ENCODE measurements at places on chromosomes 13 and 19.

DNA sequence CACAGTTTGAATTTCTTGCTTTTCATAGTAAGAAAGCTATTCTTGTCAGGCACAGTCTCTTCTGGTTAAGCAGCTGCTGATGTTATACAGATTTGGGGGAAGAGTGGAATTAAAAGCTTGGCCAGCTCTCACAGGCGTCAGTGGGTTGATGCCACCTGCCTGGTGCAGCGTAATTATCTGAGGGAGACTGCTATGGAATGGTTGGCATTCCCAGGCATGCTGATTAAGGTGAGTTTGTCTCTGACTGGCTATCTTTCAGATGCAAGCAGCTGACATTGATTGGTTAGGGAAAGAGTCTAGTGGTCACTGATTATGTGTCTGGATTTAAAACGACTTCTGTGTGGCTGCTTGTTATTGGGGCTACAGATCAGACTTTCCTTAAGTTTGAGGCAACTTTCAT, 948.4 kb downstream of the UQCRFS1 start:
- DNase-seq = no peak

DNA sequence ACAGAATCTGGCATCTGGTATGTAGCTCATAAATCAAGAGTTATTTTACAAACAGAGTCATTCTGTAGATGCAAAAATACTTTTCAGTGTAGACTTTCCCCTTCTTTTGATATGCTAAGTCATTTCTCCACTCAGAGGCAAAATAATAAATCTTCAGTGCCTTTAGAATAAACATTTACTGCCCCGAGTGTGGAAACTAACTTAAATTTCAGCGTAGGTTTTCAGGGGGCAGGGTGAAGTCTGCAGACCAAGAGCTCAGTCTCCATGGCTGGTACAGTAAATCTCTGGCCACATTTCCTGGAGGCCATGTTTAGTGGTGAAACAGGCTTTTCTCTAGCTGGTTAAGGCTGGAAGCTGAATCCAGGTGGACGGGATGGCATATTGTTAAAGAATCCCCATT, 13.1 kb upstream of the ADPRHL1 start:
- DNase-seq = no peak

GRCh38 chr19:54107876-54108490, 5.3 kb downstream of the NDUFA3 start:
- DNase-seq = no peak

GRCh38 chr19:9075064-9075949, 11.6 kb upstream of the OR1M1 start:
- DNase-seq = peak; percentile 5

DNA sequence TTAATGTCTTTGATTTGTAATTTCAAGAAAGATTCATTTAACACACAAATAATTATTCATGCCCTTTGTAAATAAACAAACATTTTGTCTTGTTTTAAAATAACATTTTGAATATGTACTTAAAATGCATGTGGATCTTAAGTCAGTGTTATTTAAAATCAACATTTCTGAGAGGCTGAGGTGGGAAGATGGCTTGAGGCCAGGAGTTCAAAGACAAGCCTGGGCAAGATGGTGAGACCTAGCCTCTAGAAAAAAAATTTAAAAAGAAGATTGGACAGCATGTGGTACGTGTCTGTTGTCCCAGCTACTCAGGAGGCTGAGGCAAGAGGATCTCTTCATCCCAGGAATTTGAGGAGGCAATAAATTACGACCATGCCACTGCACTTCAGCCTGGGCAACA, 1268.2 kb downstream of the SLITRK1 start:
- no peak for DNase-seq

DNA sequence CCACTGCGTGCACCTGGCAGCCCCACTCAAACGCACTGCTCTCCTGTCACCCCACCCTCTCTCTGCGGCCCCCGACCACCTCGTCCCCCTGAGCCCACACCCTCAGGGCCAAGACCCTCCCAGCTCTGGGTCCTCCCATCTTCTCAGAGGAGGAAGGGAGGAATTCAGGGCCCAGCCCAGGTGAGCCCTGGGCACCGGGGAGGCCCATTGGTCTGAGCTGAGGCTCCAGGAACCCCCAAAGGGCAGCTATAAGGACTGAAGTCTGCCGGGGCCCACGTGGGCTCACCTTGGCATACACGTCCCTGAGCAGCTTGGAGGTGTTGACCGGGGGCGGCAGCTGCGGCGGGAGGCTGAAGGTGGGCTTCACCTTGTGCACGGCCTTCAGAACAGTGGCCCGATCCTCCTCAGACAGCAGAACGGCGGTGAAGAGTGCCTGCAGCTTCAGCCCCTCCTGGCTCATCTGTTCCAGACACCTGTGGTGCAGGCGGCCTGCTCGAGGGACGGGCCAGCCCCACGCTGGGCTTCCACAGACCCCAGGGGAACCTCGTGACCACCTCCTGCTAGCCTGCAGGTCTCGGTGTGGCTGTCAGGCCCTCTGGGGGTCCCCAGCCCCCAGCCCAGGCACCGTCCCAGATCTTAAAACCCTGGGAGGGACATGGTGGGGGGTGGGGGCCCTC, 8.8 kb downstream of the POLRMT start:
- no peak for DNase-seq

DNA sequence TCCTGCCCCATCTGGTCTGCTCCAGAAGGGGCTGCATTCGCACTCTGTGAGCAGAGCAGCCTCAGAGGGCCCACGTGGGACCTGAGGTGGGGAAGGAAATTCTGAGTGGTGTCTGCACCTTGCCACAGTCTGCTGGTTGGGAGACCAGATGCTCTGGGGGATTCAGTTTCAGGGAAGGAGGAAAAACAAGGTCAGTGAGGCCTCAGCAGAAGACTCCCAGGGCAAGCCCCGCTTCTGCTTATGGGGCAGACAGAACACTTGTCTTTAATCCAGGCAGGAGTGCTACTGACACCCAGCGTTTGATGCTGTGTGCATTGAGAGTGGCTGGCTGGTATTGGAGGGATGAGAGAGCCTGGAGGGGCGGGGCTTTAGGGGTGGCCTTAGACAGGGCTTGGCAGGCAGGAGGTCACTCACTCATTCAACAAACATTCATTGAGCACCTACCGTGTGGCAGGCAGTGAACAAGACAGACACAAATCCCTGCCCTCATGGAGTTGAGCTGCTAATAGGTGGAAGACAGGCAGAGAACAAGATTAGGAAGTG, 4.9 kb upstream of the CLEC17A start:
- no peak for DNase-seq

DNA sequence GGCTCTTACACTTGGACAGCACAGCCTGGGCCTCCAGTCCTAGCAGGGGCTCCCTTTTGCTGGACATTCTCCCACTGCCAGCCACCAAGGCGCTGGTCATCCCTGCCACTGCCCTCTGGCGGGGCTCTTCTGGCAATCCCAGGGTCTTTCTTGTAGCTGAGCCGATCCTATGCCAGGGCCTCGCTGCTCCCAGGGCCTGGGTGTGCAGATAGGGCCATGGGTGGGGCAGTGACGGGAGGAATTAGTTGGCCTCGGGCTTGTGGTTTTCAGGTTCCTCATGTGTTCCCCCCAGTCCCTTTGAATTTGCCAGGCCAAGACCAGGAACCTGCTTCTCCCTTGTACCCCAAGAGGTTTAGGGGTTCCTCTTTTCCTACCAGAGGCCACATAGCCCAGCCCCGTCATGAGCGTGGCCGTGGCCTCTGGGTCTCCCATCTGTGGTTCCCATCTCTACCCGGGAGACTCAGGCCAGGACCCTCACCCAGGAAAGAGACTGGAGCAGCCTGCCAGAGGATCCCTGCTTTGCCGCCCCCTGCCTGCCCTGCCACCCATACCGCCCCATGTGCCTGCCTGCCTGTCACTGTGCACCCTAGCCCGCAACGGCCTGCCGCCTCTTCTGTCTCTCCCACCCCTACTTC, 26.2 kb downstream of the TMED1 start:
- DNase-seq = no peak

GRCh38 chr13:76338003-76338402, 548.2 kb downstream of the KCTD12 start:
- no peak for DNase-seq

DNA sequence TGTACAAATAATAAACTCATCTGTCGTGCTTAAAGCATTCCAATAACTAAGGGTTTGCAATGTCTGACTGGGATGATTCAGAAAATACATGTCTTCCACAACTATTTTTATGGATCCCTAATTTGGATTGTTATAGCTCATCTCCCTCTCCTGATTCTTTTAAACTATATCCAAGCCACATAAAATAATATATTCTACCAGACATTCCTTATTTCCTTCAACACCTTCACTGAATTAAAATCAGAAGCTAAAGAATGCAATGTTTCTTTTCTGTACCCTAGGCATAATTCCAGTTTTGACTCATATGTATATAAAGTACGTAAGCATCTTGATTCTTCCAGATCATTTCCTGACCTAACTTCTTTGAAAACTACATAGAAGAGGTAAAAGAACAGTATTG, 420.4 kb downstream of the EFNB2 start:
- no peak for DNase-seq

DNA sequence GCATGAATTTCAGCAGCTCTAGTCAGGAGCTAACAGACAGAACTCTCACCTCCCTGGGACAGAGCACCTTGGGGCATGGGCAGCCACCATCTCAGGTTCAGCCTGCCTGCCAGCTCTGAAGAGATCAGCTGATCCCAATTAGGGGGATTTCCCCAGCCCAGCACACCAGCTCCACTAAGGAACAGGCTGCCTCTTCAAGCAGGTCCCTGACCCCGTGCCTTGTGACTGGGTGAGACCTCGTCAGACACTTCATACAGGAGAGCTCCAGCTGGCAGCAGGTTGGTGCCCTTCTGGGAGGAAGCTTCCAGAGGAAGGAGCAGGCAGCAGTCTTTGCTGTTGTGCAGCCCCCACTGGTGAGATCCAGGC, 84.5 kb upstream of the UFM1 start:
- no peak for DNase-seq

- no peak for DNase-seq
These were observed 32.5 kb downstream of the SPTBN4 start for GRCh38 chr19:40499320-40499719.

DNA sequence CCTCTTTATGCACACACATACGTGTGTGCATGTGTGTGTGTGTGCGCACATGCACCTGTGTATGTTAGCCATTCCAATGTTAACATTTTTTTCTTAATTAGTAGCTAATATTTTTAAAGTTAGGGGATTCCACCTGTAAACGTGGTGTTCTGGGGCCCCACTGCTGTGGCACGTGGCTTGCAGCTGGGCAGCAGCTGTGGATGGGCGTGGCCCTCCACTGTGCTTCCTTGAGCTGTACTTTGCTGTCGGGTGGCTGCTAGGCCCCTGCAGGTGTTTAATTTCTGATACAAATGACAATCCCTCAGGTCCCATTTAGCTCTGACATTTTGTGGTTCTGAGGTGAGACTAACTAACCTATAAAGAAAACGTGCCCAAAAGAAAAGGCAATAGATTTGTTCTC, 58.9 kb upstream of the GJB6 start:
- no peak for DNase-seq

GRCh38 chr19:19463348-19464117, 51.8 kb downstream of the TSSK6 start:
- no peak for DNase-seq
